Activated CD4-positive, alpha-beta memory T cell treated with anti-CD3 and anti-CD28 coated beads for 36 hours (primary cell): ENCODE measurements at places on chromosomes 4 and X.

- no peak overlapping the region for H3K4me3 ChIP-seq
- no peaks in the 10 kb centered on the region for H3K36me3 ChIP-seq
- peaks cover 20% of the 10 kb centered on the region for H3K4me1 ChIP-seq
- no peak for DNase-seq
- no peaks in the 10 kb centered on the region for H3K27me3 ChIP-seq
- no peak overlapping the region for H3K27ac ChIP-seq
Observed at GRCh38 chrX:39574178-39574577, 523.6 kb downstream of the BCOR start.

DNA sequence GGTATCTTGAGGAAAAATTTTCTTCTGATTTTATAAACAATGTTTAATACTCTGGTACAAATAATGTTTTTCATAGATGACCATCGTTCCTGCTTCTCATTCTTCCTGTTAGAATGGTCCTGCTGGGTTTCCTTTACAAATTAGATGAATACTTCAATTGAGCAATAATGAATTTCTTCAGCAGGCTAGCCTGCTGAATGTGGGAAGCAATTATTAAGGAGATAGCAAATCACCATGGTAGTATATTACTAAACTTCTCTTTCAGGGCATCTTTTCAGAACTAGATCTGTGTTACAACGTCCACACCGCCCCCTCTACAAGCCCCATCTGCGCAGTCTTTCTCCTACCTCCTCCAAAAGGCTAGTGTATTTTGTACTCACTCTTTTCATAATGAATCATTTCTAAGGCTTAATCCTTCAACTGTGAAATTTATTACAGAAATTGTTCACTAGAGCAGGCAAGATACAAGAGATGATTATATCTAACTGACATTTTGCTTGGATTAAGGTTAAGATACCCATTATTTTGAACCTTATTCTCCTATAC, 38.4 kb downstream of the GPRIN3 start:
- H3K27ac ChIP-seq = no peak overlapping the region
- peaks cover 88% of the 10 kb centered on the region for H3K4me1 ChIP-seq
- no peaks in the 10 kb centered on the region for H3K27me3 ChIP-seq
- peaks cover 6% of the 10 kb centered on the region for H3K36me3 ChIP-seq
- no peak for DNase-seq

DNA sequence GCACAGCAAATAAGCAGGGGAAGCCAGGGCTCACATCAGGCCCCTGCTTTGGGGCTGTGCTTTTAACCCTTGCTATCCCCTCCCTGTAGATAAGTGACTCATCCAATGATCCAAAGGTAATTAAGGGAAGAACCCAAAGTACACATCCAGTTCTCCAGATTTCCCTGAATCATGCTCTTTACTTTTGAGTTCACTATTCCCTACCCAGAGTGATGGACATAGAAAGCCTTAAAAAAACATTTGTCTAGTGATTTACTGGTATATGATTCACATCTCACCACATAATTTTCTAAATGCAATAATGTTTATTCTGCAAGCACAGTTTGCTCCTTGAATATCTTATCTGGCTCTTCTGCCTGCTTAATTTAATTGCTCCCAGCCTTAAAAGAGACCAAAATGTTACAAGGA, 136.2 kb downstream of the PPP3CA start:
- H3K36me3 ChIP-seq = no peaks in the 10 kb centered on the region
- no peak overlapping the region for H3K4me3 ChIP-seq
- H3K27ac ChIP-seq = no peak overlapping the region
- peaks cover 15% of the 10 kb centered on the region for H3K4me1 ChIP-seq

DNA sequence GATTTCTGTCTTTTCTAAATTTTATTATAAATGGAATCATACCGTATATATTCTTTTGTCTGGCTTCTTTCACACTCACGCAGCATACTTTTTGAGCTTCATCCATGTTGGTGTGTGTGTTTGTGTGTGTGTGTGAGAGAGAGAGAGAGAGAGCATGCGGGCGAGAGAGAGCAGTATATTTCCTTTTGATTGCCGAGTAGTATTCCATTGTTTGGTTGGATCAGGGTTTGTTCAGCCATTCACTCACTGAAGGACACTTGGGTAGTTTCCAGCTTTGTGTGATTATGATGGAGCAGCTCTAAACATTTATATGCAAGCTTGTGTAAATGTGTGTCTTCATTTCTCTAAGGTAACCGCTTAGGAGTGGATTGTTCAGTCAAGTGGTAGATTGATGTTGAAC, 3.1 kb upstream of the L1CAM start:
- H3K4me3 ChIP-seq = no peak overlapping the region
- H3K27ac ChIP-seq = no peak overlapping the region
- no peaks in the 10 kb centered on the region for H3K36me3 ChIP-seq
- peaks cover 10% of the 10 kb centered on the region for H3K27me3 ChIP-seq

GRCh38 chr4:111400741-111401140, 744.5 kb upstream of the FAM241A start:
- H3K27ac ChIP-seq = no peak overlapping the region
- no peaks in the 10 kb centered on the region for H3K36me3 ChIP-seq
- no peak for DNase-seq
- no peak overlapping the region for H3K4me3 ChIP-seq
- H3K27me3 ChIP-seq = no peaks in the 10 kb centered on the region

- DNase-seq = no peak
- no peaks in the 10 kb centered on the region for H3K27me3 ChIP-seq
- H3K4me1 ChIP-seq = no peaks in the 10 kb centered on the region
- peaks cover 7% of the 10 kb centered on the region for H3K36me3 ChIP-seq
- no peak overlapping the region for H3K4me3 ChIP-seq
- H3K27ac ChIP-seq = no peak overlapping the region
Observed at GRCh38 chrX:48606091-48606490, 8.8 kb downstream of the WDR13 start.

- peaks cover 3% of the 10 kb centered on the region for H3K36me3 ChIP-seq
- no peaks in the 10 kb centered on the region for H3K27me3 ChIP-seq
- no peak overlapping the region for H3K4me3 ChIP-seq
- peaks cover 25% of the 10 kb centered on the region for H3K4me1 ChIP-seq
- no peak overlapping the region for H3K27ac ChIP-seq
Observed at GRCh38 chr4:2393353-2394270, 24.8 kb downstream of the ZFYVE28 start.

- peaks cover under 1% of the 10 kb centered on the region for H3K27me3 ChIP-seq
- H3K4me1 ChIP-seq = no peaks in the 10 kb centered on the region
- DNase-seq = no peak
Observed at GRCh38 chr4:172927096-172927814, 241.4 kb upstream of the GALNT7 start.

GRCh38 chrX:2395261-2395992, 105.3 kb downstream of the DHRSX start:
- peaks cover 21% of the 10 kb centered on the region for H3K36me3 ChIP-seq
- H3K4me1 ChIP-seq = no peaks in the 10 kb centered on the region
- DNase-seq = no peak
- no peak overlapping the region for H3K27ac ChIP-seq
- no peak overlapping the region for H3K4me3 ChIP-seq
- no peaks in the 10 kb centered on the region for H3K27me3 ChIP-seq

DNA sequence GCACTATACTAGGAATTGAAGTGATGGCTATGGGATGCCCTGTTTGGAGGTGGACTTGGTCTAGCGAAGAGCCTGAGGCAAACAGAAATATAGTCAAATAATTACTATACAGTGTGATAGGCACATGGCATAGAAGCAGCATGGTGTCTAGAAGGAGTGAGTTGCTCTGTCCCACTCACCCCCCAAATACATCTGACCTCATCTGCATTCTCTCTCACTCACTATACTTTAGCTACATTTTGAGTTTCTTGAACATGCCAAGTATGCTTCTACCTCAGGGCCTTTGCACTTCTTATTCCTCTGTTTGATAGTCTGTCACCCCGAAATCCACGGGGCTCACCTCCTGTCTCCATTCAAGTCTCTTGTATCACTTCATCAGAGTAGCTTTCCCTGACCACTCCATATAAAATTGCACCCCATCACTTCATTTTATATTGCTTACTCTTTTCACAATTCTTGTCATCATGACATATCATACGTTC, 2.6 kb upstream of the FIP1L1 start:
- peaks cover 22% of the 10 kb centered on the region for H3K27me3 ChIP-seq
- no peak overlapping the region for H3K4me3 ChIP-seq
- no peak for DNase-seq
- no peak overlapping the region for H3K27ac ChIP-seq
- peaks cover 16% of the 10 kb centered on the region for H3K4me1 ChIP-seq
- H3K36me3 ChIP-seq = peaks cover 7% of the 10 kb centered on the region

DNA sequence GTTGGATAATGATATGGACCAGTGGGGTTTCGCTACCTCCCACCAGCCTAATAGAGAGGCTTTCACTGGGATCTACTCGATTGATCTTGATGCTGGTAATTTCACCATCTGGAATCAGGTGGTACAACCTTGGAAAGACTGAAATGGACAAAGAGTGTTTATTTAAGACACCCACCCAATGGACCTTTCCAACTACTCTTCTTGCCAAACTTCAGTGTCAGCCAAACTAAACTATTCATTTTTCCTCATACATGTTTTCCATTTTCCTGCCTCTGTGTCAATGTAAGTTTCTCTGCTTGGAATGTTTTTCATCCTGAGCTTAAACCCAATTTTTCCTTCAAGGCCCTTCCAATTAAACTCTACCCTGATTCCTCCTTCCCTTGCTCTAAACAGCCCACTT, 92.6 kb downstream of the LNX1 start:
- H3K4me1 ChIP-seq = no peaks in the 10 kb centered on the region
- no peaks in the 10 kb centered on the region for H3K36me3 ChIP-seq
- no peak for DNase-seq

- H3K4me1 ChIP-seq = no peaks in the 10 kb centered on the region
- H3K27ac ChIP-seq = no peak overlapping the region
- DNase-seq = no peak
- no peak overlapping the region for H3K4me3 ChIP-seq
Observed at GRCh38 chr4:87506974-87507701, 22.0 kb downstream of the SPARCL1 start.

DNA sequence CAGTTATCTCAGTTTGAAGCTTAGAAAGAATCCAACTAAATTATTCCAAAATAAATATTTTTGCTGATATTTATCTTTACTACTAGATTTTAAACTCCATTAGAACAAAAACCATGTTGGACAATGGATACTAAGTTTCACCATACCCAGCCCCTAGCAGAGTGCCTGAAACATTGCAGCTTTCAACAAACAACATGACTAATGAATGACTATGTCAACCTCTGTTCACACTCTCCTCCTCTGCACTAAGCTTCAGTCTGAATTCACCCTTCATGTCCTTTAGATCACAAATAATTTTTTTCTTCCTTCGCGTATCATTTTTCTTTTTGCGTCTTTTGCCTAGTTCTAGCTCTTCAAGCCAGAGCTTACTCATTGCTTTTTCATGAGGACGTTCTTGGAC, 315.2 kb downstream of the PCDH10 start:
- no peaks in the 10 kb centered on the region for H3K27me3 ChIP-seq
- H3K27ac ChIP-seq = no peak overlapping the region
- no peaks in the 10 kb centered on the region for H3K4me1 ChIP-seq
- no peak for DNase-seq
- no peaks in the 10 kb centered on the region for H3K36me3 ChIP-seq

- no peak for DNase-seq
- H3K36me3 ChIP-seq = no peaks in the 10 kb centered on the region
- H3K27me3 ChIP-seq = peaks cover 10% of the 10 kb centered on the region
- H3K4me1 ChIP-seq = no peaks in the 10 kb centered on the region
- H3K27ac ChIP-seq = no peak overlapping the region
Observed at GRCh38 chr4:140304346-140304745, 69.1 kb upstream of the SCOC start.
